ENCODE measurements at places on chromosomes 7 and 10.

DNA sequence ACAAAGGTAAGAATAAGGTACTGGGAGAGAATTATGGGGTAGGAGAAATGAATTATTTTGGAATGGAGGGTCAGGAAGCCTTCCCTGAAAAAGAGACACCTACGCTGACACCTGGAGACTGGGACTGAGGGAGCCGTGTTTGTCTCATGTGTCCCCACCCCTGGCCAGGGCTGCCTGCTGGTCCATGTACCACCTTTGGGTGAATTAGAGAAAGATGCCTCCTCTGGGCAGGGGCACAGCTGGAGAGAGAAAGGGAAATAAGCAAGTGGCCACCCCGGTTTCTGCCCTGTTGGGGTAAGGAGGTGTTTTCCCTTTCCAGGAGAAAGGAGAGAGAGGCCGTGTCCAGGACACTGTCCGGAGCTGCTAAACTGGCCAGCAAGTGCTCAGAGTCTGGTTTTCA lies 21.8 kb downstream of the UBTD1 start:
- DNase-seq: no peak

- peak; percentile 32 for DNase-seq
Measured at GRCh38 chr7:101816595-101817470, 593 bp upstream of the CUX1 start.

DNA sequence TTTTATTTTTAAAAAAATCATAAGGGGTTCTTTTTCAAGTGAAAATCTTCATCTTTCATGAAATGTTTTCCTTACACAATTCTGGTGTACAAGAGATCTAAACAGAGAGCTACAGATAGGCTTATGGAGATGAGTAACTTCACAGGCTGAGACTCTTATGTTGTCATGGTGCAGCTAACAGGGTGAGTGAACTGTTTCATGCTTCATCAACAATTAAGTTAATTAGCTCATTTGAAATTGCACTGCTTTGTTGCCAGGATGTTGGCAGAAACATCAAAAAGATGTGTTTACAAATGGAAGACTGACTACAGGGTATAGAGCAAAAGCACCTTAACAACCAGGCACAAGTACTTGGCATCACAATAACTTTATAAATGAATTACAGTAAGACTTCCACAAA lies 230.8 kb downstream of the FOXP2 start:
- no peak for DNase-seq

- DNase-seq: no peak
Measured at GRCh38 chr7:2237109-2237602, 4.4 kb upstream of the MAD1L1 start.
